ENCODE measurements at places on chromosomes 7 and 10.

GRCh38 chr7:76225379-76225778 lies 23.7 kb downstream of the SRRM3 start:
- peak; percentile 15 for DNase-seq

DNA sequence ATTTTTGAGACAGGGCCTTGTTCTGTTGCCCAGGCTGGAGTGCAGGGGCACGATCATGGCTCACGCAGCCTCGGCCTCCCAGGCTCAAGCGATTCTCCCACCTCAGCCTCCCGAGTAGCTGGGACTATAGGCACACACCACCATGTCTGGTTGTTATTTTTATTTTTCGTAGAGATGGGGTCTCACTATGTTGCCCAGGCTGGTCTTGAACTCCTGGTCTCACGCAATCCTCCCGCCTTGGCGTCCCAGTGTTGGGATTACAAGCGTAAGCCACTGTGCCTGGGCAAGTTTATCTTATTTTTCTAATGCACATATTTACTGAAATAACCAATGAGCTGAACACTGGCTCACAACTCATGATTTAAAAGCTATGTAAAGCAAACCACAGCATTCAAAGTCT lies 61.9 kb downstream of the FAM171A1 start:
- no peak for DNase-seq

DNA sequence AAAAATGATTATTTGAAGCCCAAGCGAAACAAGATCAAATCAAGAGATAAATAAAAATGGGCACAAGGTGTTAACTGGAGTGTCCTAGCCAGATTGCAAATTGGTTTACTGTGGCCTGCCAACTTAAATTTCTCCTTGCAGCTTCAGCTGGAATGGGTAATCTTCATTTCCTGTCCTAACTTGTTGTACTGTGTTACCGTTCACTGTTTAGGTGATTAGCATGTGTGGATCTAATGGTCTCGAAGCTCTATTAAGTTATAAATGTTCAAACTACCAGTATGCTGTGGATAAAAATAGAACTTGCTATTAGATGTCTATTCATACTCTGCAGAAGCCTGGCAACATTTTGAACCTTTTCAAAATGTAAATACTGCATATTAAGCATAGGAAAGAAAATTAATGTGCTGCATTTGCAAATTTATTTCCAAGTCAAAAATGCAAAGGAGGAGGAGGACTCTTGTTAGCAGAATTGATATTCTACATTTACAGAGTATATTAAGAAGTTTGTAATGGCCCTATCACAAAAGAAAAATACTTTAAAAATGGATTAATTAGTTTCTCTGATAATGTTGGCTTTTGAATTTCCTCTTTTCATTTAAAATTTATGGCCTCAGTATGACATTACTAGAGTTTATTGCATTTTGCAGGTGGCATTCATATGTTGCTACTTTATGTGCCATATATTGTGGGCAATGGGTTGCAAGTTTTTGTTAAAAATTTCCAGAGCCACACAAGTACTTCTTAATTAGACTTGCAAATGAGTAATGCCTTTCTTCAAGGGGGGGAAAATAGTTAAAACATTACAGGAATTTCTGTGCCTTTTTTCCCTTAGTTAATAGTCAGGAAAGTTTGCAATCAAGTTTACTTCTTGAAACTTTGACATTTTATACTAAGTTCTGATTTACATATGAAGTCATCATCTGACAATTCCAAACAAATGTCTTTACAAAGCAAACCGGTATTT lies 92.1 kb downstream of the CABCOCO1 start:
- DNase-seq: no peak

- no peak for DNase-seq
These were observed 9.1 kb downstream of the PPP2R2D start for GRCh38 chr10:131909929-131910328.

- no peak for DNase-seq
These were observed 222.6 kb downstream of the EBF3 start for GRCh38 chr10:129741280-129741977.

DNA sequence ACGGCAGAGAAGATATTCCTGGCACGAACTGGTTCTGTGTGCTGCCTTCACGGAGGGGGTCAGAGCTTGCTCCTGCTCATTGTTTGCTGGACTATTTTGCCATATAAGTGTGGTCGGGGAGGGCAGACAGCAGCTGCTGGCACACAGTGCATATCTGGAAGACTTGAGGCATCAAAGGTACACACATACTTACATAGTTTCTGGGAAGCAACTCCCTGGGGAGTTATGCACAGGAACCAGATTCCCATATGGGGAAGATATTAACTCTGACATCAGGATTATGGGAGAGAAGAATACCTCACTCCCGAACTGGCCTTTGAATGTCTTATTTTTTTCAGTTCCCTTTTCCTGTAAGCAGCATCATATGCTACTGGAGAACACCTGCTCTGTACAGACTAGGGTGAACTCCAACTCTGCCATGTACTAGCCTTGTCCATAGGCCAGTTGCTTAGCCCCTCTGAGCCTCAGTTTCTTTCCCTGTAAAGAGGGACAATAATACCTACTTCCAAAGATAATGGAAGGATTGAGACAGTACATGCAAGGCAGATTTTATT lies 41.5 kb downstream of the LGI1 start:
- DNase-seq: no peak

- no peak for DNase-seq
These were observed 110.8 kb upstream of the FGFR2 start for GRCh38 chr10:121708728-121709674.

GRCh38 chr10:118827466-118828155 lies 72.8 kb upstream of the CACUL1 start:
- DNase-seq: no peak

DNA sequence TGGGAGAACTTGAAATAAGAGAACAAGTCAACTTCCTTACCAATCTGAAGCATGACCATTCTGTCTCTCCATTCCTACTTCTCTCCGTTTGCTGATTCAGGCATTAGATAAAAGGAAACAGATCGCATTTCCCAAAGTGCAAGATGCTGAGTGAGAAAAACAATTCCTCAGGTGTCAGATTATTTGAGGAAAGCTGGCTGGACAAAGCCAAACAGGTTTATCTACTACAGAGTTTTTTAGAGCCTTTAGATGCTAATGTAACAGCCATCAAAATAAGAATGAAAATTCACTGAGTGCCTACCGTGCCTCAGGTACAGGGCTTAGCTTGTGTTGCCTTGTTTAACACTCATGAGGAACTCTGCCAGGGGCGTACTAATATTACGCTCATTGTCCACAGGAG lies 135.9 kb upstream of the MBL2 start:
- no peak for DNase-seq

- DNase-seq: no peak
These were observed 2.8 kb downstream of the AGAP3 start for GRCh38 chr7:151088856-151089699.

DNA sequence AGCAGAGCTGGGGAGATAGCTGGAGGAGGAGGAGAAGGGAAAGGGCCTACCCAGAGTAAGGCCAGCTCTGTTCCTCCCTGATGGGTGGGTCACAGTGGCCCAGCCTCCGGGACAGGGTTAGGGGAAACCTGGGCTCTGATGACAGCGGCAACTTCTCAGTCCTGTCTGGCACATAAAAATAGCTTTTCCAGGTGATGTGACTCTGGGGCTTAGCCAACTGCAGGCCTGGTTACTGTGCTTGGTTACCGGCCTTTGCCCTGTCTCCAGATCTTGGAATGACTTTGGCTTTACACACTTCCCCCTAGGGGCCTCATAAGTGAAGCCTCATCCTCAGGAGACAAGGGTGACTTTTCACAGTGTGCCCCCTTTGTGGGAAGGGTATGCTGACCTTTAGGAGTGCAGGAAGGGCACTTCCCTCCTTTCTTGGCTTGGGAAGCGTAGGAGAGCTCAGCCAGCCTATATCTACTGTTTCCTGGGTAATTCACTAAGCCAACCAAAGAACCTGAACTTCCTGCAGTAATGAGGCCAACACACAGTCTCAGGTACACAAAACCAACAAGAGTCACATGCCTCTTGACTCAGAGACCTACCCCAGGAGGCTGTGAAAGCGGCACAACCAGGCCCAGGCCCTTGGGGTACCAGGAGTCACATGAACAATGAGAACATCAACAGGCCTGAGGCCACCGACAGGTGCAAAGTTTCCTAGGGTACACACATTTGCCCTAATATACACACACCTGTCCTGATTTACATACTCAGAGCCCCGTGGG lies 11.7 kb upstream of the HILPDA start:
- DNase-seq: no peak

GRCh38 chr7:70587739-70588138 lies 544.2 kb upstream of the GALNT17 start:
- DNase-seq: no peak

DNA sequence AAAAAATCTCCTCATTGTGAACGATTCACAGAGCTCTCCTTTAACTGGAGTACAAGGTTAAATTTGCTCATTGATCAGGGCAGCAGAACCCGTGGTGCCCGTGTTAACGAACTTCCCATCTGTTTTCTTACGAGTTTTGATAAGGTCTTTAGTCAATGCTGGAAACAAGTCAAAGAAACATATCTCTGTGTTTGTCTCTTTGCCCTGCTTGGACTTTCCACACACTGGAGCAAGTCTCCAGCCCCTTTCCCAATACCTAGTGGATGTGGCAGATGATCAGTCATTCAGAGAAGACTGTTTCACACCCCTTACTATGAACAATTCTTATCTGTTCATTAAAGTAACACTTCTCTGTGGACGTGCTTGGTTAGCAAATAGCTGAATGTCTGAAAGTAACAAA lies 121.3 kb downstream of the ARID5B start:
- no peak for DNase-seq

DNA sequence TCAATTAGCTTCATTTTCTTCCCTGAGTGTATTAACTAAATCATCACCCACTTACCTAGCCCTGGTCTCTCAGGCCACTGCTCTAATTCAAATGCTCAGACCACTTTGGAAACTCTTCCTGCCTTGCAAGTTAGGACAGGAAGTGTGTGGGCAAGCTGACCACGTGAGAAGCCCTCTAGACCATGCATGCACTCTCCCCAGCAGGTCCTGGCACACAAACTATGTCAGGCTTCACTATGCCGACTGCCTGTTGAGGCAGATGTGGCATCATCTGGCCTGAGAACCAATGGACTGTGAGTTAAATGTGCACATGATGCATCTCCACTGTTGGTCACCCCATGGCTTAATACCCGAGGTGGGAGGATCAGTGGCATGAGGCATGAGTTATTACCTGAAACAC lies 439.6 kb downstream of the GRID1 start:
- DNase-seq: no peak

DNA sequence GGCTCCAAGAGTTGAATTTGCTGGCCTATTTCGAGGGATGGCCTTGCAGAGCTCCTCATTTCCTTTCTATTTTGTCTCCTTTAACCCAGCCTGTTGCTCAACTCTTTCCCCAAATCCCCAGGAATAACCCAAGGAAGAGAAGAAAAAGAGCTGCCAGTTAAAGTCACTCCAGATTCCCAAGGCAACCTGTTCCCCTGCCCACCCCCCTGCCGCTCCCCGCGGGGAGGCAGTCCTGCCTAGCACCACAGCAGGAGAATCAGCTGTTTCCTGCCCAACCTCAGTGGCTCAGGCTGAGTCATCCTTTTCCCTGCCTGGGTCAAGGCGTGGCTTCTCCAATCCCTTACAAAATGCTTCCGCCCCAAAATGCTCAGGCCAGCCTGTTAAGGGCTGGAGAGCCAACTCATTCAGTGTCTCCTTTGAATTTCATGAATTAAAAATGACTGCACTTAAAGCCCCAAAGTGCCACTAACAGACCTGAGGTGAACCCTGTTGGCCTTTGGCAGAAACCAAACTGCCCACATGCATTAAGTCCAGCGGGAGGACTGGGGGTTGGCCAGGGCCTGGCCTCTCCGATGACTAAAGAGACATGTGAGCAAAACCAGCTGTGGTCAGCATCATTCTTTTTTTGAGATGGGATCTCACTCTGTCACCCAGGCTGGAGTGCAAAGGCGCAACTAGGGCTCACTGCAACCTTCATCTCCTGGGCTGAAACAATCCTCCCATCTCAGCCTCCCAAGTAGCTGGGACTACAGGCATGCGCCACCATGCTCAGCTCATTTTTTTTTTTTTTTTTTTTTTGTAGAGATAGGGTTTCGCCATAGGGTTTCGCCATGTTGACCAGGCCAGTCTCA lies 83.2 kb upstream of the KIF5B start:
- no peak for DNase-seq

DNA sequence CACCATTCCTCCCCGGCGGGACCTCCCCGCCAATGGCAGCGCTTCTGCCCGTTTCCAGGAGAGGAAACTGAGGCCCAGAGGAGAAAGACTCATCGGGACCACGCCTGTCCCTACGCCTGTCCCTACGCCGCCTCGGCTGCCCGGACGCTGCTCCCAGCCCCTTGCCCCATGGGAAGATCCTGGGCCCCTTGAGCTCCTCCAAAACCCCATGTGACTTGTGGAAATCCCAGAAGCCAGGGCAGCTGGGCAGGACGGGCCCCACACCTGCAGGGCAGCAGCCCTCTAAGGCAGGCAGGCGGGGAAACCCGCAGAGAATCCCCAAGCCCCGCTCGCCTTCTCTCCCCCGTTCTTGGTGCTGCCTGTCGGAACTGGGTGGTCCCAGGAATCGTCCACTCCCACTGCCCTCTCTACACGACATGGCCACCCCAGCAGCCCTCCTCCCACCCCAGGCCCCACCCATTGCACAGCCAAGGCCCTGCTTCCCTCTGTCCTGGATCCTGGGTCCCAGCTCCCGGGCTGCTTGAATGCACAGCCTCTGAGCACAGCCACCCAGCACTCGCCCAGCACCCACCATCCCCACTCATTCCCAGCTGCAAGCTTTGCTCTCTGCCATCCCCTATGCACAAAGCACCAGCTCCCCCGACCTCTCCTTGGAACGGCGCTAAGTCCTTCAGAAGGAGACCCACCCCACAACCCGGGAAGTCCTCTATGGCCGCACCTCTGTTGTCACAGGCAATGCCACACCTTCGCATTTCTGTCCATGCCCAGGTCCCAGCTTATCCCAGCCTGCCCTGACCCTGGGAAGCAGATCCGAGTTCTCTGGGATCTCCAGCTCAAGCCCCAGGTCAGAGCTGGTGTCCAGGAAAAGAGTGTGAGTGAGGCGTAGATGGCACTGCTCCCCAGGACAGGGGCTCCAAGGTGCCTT lies 50.6 kb downstream of the SLC29A4 start:
- no peak for DNase-seq
